Retinal pigment epithelial cell (primary cell): ENCODE measurements at places on chromosomes 7 and 10.

- no peak for DNase-seq
Measured at GRCh38 chr10:124305131-124305530, 113.6 kb downstream of the OAT start.

DNA sequence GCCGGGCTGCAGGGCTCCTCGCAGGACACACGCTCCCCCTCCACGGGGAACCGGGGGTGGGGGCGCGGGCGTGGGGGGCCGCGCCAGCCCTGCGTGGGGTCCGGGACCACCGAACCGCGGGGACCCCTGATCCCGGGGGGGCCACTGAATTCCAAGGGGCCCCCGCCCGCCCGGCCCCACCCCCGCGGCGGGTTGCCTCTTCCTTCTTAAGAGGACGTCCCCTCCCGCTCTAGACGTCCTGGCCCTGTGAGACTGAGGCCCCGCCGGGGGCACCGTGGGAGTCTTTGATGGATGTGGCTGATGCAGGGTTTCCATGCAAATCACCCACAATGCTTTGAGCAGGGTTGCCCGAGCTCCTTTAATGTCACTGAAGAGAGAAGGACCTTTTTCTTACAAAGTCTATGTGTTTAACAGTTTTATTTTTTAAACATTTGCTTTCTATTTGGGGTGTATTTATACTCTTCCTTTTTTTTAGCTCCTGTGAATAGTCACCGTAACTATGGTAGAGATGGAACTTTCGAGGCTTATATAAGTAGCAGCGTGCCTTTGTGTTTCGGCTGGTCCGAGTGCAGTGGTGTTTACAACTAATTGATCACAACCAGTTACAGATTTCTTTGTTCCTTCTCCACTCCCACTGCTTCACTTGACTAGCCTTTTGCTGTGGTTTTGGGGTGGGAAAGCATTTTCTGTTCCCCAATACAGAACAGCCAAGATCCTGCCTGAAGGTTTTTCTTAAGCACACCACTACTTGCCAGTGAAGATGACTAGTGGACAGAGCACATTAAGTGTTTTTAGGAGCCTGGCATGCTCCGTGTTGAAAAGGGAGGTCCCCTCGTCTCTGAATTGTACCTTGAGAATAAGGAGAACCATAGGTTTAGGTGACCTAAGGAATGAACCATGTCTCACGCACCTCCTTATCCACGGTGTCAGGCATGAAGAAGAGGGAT lies 44.8 kb downstream of the PDIA4 start:
- no peak for DNase-seq

GRCh38 chr7:101271021-101271420 lies 26.1 kb upstream of the FIS1 start:
- DNase-seq = no peak

DNA sequence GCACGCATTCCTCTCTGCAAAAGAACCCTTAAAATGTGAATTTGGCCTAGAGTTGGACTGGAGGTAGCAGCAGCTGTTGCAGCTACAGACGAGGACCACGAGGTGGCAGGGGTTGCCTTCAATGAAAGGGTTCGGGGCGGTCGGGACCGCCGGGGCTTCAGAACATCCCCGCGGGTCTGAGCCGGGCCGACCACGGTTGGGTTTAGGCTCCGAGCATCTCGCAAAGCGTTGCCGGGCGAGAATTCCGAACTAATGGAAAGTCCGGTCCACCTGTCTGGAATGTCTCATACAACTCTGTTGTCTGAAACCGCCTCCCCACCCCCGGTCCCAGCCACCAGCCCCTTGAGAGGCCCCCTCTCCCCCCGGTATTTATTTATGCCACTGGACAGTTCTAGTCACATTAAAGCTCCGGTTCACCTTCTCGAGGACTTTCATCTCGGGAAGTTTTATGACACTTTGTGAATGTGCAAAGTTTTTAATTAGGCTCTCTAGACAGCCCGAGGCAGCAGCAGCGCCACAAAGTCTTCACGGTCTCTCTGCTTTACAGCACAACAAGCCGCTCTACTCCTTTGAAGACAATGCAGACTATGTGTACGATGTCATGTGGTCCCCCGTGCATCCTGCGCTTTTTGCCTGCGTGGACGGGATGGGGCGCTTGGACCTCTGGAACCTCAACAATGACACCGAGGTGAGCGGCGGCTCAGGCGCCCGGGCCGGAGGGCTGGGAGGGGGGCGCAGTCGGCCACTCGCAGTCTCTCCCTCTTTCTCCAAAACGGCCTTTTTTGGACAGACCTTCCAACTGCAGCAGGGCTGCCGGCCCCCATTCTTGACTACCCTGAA lies 246.2 kb downstream of the SLC25A13 start:
- DNase-seq = no peak

DNA sequence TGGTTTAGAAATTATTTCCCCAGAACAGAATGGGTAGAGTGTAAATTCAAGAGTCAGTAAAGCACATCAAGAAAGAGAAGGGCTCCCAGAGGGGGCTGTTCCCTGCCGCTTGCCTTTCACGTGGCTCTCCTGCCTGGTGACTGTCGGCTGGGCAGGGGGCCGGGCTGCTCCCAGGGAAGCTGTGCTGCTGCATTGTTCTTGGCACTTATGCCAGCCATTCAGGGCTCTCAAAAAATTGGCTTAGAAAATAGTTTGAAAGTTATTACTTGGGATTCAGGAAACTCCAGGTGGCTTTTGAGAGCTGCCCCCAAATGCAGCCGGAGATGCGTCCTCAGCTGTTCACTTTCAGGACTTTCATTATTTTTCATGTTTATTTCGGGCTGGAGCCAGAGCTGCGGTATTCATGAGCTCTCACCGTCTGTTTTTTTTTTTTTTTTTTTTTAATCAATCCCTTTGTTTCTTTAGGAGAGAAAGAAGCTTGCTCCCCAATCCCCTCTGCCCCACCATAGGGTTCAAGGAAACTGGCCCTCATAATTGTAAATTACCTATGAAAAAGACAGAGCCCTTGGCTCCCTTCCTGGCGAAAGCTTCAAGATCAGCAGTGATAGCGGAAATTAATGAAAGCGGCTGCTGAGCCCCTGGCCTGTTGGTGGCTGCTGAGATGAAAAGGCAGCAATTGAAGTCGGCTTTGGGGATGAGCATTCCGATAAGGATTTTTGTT lies 94.1 kb downstream of the SORCS3 start:
- no peak for DNase-seq
